HepG2 (cell line): ENCODE measurements at places on chromosomes 5 and 9. TPM values are rescaled to one million over a fixed set of nuclear protein-coding genes. Genes with fewer than 3 reads are reported as not detected.

Gene RFESD
- total RNA-seq: 1.2 and 2.2 TPM in 2 replicates

Gene CXXC5
- total RNA-seq: 30.7 and 33.0 TPM in 2 replicates

Gene CTXN3
- not detected in 2 replicates for total RNA-seq

Gene SLC6A19
- total RNA-seq: 0.02 TPM in 1 of 2 replicates, not detected in the other

Gene CCNJL
- 1.1 and 1.6 TPM in 2 replicates for total RNA-seq

Gene PLPP7
- total RNA-seq: 0.66 and 1.2 TPM in 2 replicates

Gene PCDHB4
- 0.13 TPM in 1 of 2 replicates, not detected in the other for total RNA-seq

Gene PKD2L2
- total RNA-seq: not detected in 2 replicates

Gene CD74
- 30.1 and 84.4 TPM in 2 replicates for total RNA-seq

GRCh38 chr5:89280103-89281037, 397.4 kb upstream of the MEF2C start:
- no peak overlapping the region for H3K27ac ChIP-seq
- H3K27me3 ChIP-seq: no peaks in the 10 kb centered on the region
- no peaks in the 10 kb centered on the region for H3K4me1 ChIP-seq
- no peak for DNase-seq

GRCh38 chr5:141135030-141135717, at the start of gene PCDHB5:
PCDHB5 (plus strand) TSS chr5:141135206; CDS start chr5:141135435, 229 bp downstream.
- no peaks in the 10 kb centered on the region for H3K4me1 ChIP-seq
- H3K27me3 ChIP-seq: no peaks in the 10 kb centered on the region
- H3K36me3 ChIP-seq: no peaks in the 10 kb centered on the region
- no peak within 1 kb of the TSS for H3K27ac ChIP-seq
- H3K4me3 ChIP-seq: no peak within 1 kb of the TSS

DNA sequence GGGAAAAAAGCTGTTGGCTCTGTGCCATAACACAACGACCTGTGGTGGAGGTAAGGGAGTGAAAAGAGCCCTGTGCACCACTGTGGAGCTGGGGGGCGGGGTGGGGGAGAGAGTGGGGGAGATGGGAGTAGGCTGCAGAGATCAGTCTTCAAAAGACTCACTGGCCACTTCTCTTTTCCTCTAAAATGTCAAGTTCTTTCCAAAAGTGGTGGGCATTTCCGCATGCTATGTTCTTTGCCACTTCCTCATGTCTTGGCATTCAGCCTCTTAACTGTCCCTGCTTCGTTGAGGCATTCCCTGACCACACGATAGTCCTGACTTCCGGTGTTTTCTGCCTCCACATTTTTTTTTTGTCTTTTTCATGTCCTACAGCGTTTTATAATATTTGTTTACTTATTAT, 2.4 kb upstream of the PPP2R2B start:
- no peak overlapping the region for H3K4me3 ChIP-seq
- H3K4me1 ChIP-seq: peaks cover 14% of the 10 kb centered on the region
- H3K27me3 ChIP-seq: no peaks in the 10 kb centered on the region; the same call in 1 of the 2 replicates
- no peak overlapping the region for H3K27ac ChIP-seq
- no peak for DNase-seq
- no peaks in the 10 kb centered on the region for H3K36me3 ChIP-seq

DNA sequence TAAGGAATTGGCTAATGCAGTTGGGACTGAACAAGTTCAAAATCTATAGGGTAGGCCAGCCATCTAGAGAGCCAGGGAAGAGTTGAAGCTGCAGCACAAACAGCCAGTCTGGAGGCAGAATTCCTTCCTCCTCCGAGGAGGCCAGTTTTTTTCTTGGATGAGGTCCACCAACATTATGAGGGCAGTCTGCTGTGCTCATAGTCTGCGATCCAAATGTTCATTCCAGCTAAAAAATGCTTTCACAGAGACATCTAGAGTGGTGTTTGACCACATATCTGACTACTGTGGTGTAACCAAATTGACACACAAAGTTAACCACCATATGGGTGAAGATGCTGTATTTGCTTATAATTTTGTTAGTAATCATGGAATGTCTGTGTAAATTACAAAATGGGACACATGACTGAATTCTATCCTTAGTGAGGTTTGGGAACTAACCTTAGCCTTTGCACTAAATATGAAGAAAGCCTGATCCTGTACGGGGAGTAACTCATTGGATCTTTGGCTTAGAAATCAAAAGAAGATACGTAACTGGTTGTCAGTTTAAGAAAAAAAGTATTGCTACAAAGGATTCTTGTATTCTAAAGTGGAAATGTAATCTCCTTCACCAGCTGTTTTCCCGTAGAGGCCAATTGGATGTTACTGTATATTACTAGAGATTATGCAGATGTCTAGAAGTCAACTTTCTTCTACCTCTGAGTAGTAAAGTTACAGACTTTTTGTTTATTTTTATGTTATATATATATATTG, 70.6 kb downstream of the SPIN1 start:
- peaks cover 25% of the 10 kb centered on the region for H3K4me1 ChIP-seq
- no peaks in the 10 kb centered on the region for H3K27me3 ChIP-seq
- no peak overlapping the region for H3K4me3 ChIP-seq

DNA sequence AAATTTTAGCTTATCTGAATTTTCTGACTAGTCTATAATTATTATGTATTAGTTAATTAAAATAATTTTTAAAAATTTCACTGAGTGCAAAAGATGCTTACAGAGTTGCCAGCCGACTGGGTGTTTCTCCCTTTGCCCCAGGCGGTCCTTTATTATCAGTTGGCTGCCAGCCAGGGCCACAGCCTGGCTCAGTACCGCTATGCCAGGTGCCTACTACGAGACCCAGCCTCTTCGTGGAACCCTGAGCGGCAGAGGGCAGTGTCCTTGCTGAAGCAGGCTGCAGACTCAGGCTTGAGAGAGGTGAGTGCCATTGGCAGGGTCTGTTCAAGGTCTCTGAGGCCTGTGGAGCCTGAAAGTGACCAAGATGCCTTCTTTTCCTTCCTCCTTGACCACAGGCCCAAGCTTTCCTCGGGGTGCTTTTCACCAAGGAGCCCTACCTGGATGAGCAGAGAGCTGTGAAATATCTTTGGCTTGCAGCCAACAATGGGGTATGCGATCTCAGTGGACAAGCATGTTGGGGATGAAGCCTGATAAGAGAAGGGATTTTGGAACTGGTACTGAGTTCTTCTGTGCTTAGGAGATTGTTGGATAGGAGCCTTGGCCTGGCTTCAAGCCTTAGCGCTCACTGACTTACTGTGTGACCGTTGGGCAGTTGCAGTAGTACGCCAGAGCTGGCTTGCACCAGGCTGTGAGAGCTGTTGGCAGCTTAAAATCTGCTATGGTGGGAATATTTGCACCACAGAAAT, 10.6 kb downstream of the DELE1 start:
- H3K4me1 ChIP-seq: no peaks in the 10 kb centered on the region
- H3K27me3 ChIP-seq: no peaks in the 10 kb centered on the region
- no peak overlapping the region for H3K4me3 ChIP-seq
- no peak overlapping the region for H3K27ac ChIP-seq

DNA sequence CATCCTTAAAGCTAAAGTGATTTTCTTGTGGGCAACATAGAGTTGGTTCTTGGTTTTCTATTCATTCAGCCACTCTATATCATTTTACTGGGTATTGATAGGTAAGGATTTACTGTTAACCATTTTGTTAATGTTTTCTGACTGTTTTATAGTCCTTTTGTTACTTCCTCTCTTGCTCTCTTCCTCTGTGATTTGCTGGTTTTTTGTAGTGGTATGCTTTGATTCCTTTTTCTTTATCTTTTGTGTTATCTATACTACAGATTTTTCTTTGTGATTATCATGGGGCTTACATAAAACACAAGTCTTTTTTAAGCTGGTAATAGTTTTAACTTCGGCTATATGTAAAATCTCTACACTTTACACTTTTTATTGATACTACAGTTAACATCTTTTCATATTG, 43.3 kb downstream of the CREBRF start:
- no peak overlapping the region for H3K27ac ChIP-seq
- H3K36me3 ChIP-seq: no peaks in the 10 kb centered on the region
- H3K27me3 ChIP-seq: no peaks in the 10 kb centered on the region
- no peak overlapping the region for H3K4me3 ChIP-seq
- DNase-seq: no peak

- H3K27me3 ChIP-seq: no peaks in the 10 kb centered on the region
- no peak overlapping the region for H3K27ac ChIP-seq
- no peaks in the 10 kb centered on the region for H3K36me3 ChIP-seq
- no peak overlapping the region for H3K4me3 ChIP-seq
- DNase-seq: no peak
- no peaks in the 10 kb centered on the region for H3K4me1 ChIP-seq
These were observed 115.0 kb upstream of the MEF2C start for GRCh38 chr5:88997937-88998336.

DNA sequence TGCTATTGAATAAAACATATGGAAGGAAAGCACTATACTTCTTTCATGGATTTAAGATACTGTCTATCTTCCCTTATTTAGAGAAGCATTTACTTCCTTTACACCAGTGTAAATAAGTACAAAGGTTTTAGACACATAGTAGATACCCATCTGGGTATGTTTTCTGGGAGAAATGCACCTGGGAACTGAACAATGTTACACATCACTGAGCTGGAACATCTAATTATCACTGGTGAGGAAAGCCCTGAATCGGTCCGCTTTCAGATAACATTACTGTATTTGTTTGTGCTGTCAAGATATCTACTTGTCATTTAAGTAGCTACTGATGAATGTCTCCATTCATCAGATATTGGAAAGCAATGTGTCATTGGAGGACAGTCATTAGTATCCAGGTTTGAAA, 964.7 kb upstream of the PTPRD start:
- H3K4me1 ChIP-seq: no peaks in the 10 kb centered on the region
- DNase-seq: no peak
- no peaks in the 10 kb centered on the region for H3K27me3 ChIP-seq
- H3K36me3 ChIP-seq: no peaks in the 10 kb centered on the region
- no peak overlapping the region for H3K27ac ChIP-seq
- H3K4me3 ChIP-seq: no peak overlapping the region

DNA sequence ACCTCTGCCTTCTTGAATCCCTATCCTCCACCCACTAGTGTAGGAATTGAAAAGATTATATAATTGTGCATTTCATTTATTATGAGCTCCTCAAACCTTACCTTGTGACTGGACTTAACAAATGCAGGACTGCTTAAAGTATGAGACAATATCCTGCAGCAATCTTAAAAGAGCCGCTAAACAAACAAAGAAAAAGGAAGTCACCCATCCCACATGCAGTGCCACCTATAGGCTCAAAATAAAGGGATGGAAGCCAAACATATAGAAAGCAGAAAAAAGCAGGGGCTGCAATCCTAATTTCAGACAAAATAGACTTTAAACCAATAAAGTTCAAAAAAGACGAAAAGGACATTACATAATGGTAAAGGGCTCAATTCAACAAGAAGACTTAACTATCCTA, 8.7 kb downstream of the PCAT7 start:
- no peaks in the 10 kb centered on the region for H3K27me3 ChIP-seq
- H3K4me1 ChIP-seq: peaks cover 8% of the 10 kb centered on the region; the same call in 1 of the 2 replicates
- H3K27ac ChIP-seq: no peak overlapping the region
- H3K36me3 ChIP-seq: peaks cover 8% of the 10 kb centered on the region; the same call in 1 of the 3 replicates
- no peak for DNase-seq
- H3K4me3 ChIP-seq: no peak overlapping the region

DNA sequence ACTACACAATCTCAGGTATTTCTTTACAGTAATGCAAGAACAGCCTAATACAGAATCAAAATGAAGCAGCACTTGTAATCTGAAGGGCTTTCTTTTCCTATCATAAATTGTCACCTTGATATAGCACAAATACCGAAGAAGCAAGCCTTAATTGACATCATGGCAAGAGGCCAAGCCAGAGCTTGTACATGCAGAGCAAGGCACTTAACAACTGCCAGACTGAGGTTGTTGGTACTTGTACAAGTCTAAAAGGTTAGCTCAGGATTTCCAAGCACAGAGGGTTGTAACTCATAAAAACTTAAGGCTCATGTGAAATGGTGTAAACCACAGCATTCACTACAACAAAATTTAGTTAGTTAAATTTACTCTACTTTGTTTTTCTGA, 158.8 kb upstream of the SPEF2 start:
- no peaks in the 10 kb centered on the region for H3K36me3 ChIP-seq
- H3K4me1 ChIP-seq: peaks cover 11% of the 10 kb centered on the region
- H3K27ac ChIP-seq: no peak overlapping the region
- no peaks in the 10 kb centered on the region for H3K27me3 ChIP-seq
- no peak for DNase-seq

GRCh38 chr5:73295921-73296320, 122.9 kb downstream of the TMEM174 start:
- no peak overlapping the region for H3K27ac ChIP-seq
- peaks cover 9% of the 10 kb centered on the region for H3K27me3 ChIP-seq
- no peaks in the 10 kb centered on the region for H3K36me3 ChIP-seq
- no peak overlapping the region for H3K4me3 ChIP-seq
- DNase-seq: no peak
- no peaks in the 10 kb centered on the region for H3K4me1 ChIP-seq

- no peak overlapping the region for H3K4me3 ChIP-seq
- DNase-seq: no peak
- H3K4me1 ChIP-seq: no peaks in the 10 kb centered on the region
- H3K36me3 ChIP-seq: no peaks in the 10 kb centered on the region
- H3K27ac ChIP-seq: no peak overlapping the region
These were observed 548.4 kb upstream of the ZNF608 start for GRCh38 chr5:125294844-125295243.

GRCh38 chr5:98108497-98108896, 665.0 kb upstream of the RGMB start:
- H3K27me3 ChIP-seq: no peaks in the 10 kb centered on the region
- no peak overlapping the region for H3K4me3 ChIP-seq
- H3K27ac ChIP-seq: no peak overlapping the region
- H3K4me1 ChIP-seq: no peaks in the 10 kb centered on the region

DNA sequence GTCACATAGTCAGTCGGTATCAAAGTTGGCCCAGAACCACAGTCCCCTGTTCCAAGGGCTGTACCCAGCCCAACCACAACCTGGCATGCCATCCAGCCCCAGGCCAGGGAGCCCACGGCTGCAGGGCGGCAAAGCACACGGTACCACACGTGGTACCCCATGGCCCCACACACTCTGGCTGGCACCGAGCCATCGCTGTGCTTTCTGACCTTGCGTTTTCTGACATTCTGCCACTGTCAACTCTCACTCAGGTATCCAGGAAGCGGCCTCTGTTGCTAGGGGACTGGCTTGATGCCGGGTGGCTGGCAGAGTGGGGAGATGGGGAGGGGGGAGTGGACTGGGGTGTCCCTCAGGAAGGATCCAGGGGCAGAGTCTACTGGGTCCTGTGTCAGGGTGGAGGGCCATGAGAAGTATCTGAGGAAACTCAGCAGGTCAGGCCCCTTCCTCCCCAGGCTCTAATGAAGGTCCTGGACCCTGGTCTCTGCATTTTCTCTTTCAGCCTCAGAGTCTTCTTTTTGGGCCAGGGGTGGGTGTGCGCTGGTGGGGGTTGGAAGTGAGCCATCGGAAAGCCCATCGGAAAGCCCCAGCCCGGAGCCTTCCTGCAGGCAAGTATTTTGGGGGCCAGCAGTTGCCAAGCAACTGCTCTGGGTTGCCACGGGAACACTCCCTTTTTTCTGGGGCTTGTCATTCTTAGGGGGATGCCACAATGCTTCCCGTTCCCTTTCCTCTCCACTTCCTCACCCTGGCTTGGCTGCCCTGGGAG, 21.0 kb upstream of the RALGDS start:
- H3K36me3 ChIP-seq: no peaks in the 10 kb centered on the region
- no peak for DNase-seq
- H3K27me3 ChIP-seq: no peaks in the 10 kb centered on the region
- H3K4me3 ChIP-seq: no peak overlapping the region
- H3K4me1 ChIP-seq: peaks cover 57% of the 10 kb centered on the region

- no peaks in the 10 kb centered on the region for H3K36me3 ChIP-seq
- H3K27ac ChIP-seq: no peak overlapping the region
- H3K4me1 ChIP-seq: no peaks in the 10 kb centered on the region
These were observed 237.5 kb downstream of the CHSY3 start for GRCh38 chr5:130141659-130142320.

- H3K27ac ChIP-seq: no peak overlapping the region
- H3K4me3 ChIP-seq: no peak overlapping the region
- no peak for DNase-seq
These were observed 222.8 kb downstream of the TENT4A start for GRCh38 chr5:6936031-6936430.

- no peak overlapping the region for H3K4me3 ChIP-seq
- no peak overlapping the region for H3K27ac ChIP-seq
- H3K4me1 ChIP-seq: no peaks in the 10 kb centered on the region
- no peaks in the 10 kb centered on the region for H3K36me3 ChIP-seq
- 0 out of 3 replicates have a peak, but pooled peaks cover 3% of the 10 kb centered on the region for H3K27me3 ChIP-seq
These were observed 161.4 kb upstream of the GAS1 start for GRCh38 chr9:87108661-87109060.
